Central memory CD8-positive, alpha-beta T cell (primary cell): ENCODE measurements at places on chromosomes 7 and 10.
A peak's percentile ranks its signal among the peaks of the same experiment; 100 is the strongest.

- H3K4me3 ChIP-seq = peak overlapping the region; percentile 94
- peaks cover 56% of the 10 kb centered on the region for H3K4me1 ChIP-seq
- no peaks in the 10 kb centered on the region for H3K27me3 ChIP-seq
- no peak for DNase-seq
- H3K36me3 ChIP-seq = peaks cover 47% of the 10 kb centered on the region
Measured at GRCh38 chr10:101814466-101815071, 3.7 kb downstream of the OGA start.

GRCh38 chr7:24609059-24609458 lies 35.8 kb downstream of the PALS2 start:
- no peaks in the 10 kb centered on the region for H3K27me3 ChIP-seq
- H3K27ac ChIP-seq = no peak overlapping the region
- peaks cover 20% of the 10 kb centered on the region for H3K4me1 ChIP-seq
- H3K4me3 ChIP-seq = no peak overlapping the region
- no peaks in the 10 kb centered on the region for H3K36me3 ChIP-seq

DNA sequence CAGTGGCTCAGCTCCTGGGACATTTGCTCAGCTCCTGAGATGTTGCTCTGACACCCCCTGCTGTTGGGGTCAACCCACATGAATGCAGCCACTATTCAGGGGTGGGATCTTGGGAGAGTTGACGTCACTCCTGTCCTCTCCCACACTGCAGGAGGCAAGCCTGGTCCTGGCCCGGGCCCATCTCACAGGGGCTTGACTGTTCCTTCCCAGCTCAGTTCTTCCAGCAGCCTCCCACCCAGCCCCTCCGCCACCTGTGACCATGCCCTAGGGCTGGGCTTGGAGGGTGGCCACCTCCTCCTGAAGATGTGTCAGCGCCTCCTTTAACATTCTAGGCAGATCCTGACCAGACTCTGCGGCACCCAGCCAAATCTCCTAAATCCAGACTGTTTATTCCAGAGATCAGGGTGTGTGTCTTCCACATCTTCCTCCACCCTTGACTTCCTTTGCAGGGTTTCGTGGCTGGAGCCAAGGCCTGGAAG lies 19.1 kb upstream of the OPALIN start:
- no peak overlapping the region for H3K27ac ChIP-seq
- peaks cover 16% of the 10 kb centered on the region for H3K4me1 ChIP-seq
- DNase-seq = no peak
- H3K36me3 ChIP-seq = no peaks in the 10 kb centered on the region

DNA sequence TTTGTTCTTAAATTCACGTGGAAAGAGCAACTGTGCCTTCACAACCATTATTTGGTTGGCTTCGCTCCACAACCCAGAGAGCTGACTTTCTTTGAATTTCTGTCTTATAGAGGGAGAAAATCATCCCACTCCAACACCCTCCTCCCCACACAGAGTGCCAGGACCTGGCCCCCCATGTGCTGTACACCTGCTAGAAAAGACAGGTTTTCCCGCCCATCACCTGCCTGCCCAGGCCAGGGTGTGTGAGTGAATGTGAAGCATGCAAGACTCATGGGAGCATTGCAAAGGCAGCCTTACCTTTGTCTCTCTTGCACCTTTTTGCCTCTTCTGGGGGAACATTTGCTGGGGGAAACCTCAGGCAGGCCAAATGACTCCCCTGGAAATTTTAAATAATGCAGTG lies 319.0 kb downstream of the TNS3 start:
- no peak overlapping the region for H3K4me3 ChIP-seq
- no peaks in the 10 kb centered on the region for H3K4me1 ChIP-seq
- DNase-seq = no peak

- no peak overlapping the region for H3K4me3 ChIP-seq
- H3K27me3 ChIP-seq = peaks cover 20% of the 10 kb centered on the region
- no peak for DNase-seq
- H3K36me3 ChIP-seq = peaks cover 4% of the 10 kb centered on the region
- H3K27ac ChIP-seq = no peak overlapping the region
- H3K4me1 ChIP-seq = peaks cover 6% of the 10 kb centered on the region
Measured at GRCh38 chr10:45433716-45434469, 59.9 kb downstream of the ALOX5 start.

- H3K4me3 ChIP-seq = no peak overlapping the region
- H3K36me3 ChIP-seq = peaks cover 39% of the 10 kb centered on the region
- H3K27me3 ChIP-seq = no peaks in the 10 kb centered on the region
- no peak overlapping the region for H3K27ac ChIP-seq
Measured at GRCh38 chr7:157228864-157229422, 90.2 kb downstream of the UBE3C start.

DNA sequence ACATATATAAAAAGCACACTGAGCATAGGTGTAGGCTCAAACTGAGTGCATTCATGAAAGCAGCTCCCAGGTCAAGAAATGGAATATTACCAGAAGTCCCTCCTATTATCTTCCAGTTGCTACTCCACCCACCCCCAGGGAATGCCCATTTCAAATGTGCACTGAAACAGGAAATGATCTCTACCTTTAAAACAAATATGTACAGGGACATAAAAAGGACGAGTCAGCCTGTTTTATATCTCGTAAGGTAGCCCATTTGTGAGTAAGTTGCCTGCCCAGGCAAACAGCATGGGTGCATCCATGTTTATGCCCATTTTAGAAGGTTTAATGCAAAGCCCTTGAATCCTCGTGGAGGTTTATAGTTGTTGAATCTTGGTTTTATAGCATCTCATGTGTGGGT lies 10.4 kb downstream of the FFAR4 start:
- no peaks in the 10 kb centered on the region for H3K4me1 ChIP-seq
- H3K27me3 ChIP-seq = peaks cover 43% of the 10 kb centered on the region
- no peak overlapping the region for H3K27ac ChIP-seq

GRCh38 chr7:155583636-155584035 lies 37.3 kb upstream of the CNPY1 start:
- no peak overlapping the region for H3K4me3 ChIP-seq
- H3K36me3 ChIP-seq = no peaks in the 10 kb centered on the region
- H3K4me1 ChIP-seq = no peaks in the 10 kb centered on the region
- H3K27ac ChIP-seq = no peak overlapping the region

GRCh38 chr10:93678805-93679587 lies 23.4 kb downstream of the FRA10AC1 start:
- no peaks in the 10 kb centered on the region for H3K4me1 ChIP-seq
- H3K36me3 ChIP-seq = peaks cover 29% of the 10 kb centered on the region
- DNase-seq = no peak

DNA sequence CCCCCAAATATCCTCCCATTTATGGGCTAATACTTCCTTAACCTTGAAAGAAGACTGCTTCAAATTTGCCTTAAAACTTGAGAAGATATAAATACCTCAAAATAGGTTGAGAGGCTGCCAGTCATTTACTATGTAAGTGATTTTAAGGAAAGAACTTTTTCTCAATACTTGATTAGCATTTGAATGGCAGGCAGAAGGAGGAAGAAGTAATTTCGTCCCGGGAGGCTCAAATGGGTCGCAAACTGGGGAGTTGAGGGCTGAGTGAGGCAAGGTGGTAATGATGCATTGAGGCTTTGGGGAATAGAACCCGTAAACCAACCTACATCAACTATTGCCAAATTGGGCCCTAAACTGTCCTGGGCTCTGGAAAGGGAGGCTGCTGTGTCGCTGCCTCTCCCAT lies 11.1 kb downstream of the CAMK1D start:
- peaks cover 32% of the 10 kb centered on the region for H3K4me1 ChIP-seq
- no peak overlapping the region for H3K4me3 ChIP-seq
- no peaks in the 10 kb centered on the region for H3K27me3 ChIP-seq
- peaks cover 11% of the 10 kb centered on the region for H3K36me3 ChIP-seq

- DNase-seq = no peak
- peaks cover 7% of the 10 kb centered on the region for H3K4me1 ChIP-seq
- H3K27me3 ChIP-seq = peaks cover 72% of the 10 kb centered on the region
- no peak overlapping the region for H3K27ac ChIP-seq
- no peaks in the 10 kb centered on the region for H3K36me3 ChIP-seq
Measured at GRCh38 chr7:73626814-73627213, 2.5 kb upstream of the MLXIPL start.

- H3K27me3 ChIP-seq = no peaks in the 10 kb centered on the region
- H3K4me1 ChIP-seq = no peaks in the 10 kb centered on the region
- H3K4me3 ChIP-seq = no peak overlapping the region
- peaks cover 4% of the 10 kb centered on the region for H3K36me3 ChIP-seq
Measured at GRCh38 chr10:103618575-103619423, 125.3 kb downstream of the NEURL1 start.

DNA sequence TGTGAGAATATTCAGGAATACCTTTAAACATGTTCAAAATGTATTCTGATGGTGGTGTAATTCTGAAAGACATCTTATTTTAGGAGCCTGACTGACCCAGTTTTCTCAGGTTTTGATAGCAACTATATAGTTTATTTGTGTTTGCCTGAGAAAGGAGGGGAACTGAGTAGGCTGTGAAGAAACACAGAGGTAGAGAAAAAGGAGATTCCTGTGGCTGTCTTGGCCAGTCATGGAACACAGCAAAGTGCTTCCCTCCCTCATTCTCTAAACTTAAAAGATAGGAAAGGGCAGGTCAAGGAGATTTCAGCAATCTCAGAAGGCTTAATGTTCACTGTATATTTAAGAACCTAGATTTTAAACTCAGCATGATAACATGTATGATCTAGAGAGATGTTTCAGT lies 43.5 kb downstream of the ZMYND11 start:
- no peaks in the 10 kb centered on the region for H3K27me3 ChIP-seq
- no peak overlapping the region for H3K27ac ChIP-seq
- peaks cover 10% of the 10 kb centered on the region for H3K36me3 ChIP-seq
- no peak for DNase-seq

GRCh38 chr7:124785994-124786393 lies 20.4 kb upstream of the GPR37 start:
- H3K4me3 ChIP-seq = no peak overlapping the region
- H3K36me3 ChIP-seq = no peaks in the 10 kb centered on the region
- no peak for DNase-seq
- peaks cover 15% of the 10 kb centered on the region for H3K27me3 ChIP-seq
- no peaks in the 10 kb centered on the region for H3K4me1 ChIP-seq
- H3K27ac ChIP-seq = no peak overlapping the region

GRCh38 chr7:73984481-73985205 lies 43.3 kb upstream of the ELN start:
- no peak overlapping the region for H3K4me3 ChIP-seq
- H3K36me3 ChIP-seq = no peaks in the 10 kb centered on the region
- no peak overlapping the region for H3K27ac ChIP-seq
- H3K27me3 ChIP-seq = peaks cover 37% of the 10 kb centered on the region

- no peaks in the 10 kb centered on the region for H3K4me1 ChIP-seq
- H3K4me3 ChIP-seq = no peak overlapping the region
- H3K36me3 ChIP-seq = peaks cover 1% of the 10 kb centered on the region
- no peak overlapping the region for H3K27ac ChIP-seq
- no peak for DNase-seq
Measured at GRCh38 chr7:79608005-79608404, 154.5 kb upstream of the MAGI2 start.

DNA sequence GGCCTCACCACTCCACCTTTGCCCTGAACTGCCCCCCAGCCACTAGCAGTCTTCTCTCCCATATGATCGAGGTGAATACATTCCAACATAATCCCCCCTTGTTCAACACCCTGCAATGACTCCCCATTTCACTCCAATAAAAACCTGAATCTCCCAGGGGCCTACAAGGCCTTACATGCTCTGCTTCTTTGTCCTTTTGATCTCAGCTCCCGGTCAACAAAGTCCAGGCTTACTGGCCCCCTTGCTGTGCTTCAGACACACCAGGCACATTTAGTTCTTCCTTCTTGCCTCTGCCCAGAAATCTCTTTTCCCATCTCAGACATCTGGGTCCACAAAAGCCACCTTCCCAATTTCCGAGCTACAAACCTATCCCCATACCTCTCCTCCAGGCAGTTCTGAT lies 14.0 kb downstream of the MET start:
- no peak overlapping the region for H3K27ac ChIP-seq
- no peaks in the 10 kb centered on the region for H3K4me1 ChIP-seq
- no peak overlapping the region for H3K4me3 ChIP-seq

DNA sequence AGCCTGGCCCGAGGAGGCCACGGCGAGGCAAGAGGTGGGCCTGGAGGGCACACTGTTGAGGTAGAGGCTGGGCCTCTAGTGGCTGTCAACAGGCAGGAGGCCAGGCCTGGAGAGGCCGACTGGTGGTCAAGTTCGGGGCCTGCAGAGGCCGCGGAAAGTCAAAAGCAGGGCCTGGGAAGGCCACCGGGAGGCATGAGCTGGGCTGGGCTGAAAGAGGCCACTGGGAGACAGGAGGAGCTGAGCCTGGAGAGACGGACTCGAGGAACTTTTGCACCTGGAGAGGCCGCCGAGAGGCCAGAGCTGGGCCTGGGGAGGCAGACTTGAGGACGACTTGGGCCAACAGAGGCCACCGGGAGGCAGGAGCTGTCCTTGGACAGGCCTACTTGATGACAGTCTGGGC lies 321.2 kb downstream of the ZNF479 start:
- no peak for DNase-seq

DNA sequence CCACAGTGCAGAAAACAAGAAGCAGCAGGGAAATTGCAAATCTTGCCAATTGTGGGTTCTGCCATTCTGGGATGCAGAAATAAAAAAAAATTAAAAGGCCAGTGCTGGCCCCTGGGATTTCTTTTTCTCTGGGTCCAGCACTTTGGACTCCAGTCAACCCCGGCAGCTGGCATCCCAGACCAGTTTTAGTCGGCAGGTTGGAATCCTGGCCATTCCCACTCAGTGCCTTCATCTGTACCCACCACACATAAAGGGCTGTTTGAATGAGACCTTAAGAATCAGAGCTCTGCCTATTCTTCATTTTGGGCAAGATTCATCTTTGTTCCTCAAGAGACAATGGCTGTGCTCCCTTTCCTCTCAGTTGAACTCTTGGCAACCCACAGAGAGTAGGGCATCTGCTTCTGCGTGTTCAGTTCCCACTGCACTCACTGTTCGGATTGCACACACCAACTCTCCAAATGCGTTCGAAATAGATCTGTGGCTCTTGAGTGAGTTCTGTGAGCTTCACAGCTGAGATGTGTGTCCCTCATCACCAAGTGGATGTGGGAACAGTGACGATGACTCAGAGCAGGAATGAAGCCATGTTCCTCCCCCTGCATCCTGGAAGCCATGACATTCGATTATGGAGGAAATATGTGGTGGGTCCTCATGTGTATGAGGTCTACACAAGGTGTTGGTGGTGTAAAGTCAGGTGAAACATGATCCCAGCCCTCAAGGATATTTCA lies 63.0 kb upstream of the EGFR start:
- H3K36me3 ChIP-seq = no peaks in the 10 kb centered on the region
- H3K4me1 ChIP-seq = no peaks in the 10 kb centered on the region

DNA sequence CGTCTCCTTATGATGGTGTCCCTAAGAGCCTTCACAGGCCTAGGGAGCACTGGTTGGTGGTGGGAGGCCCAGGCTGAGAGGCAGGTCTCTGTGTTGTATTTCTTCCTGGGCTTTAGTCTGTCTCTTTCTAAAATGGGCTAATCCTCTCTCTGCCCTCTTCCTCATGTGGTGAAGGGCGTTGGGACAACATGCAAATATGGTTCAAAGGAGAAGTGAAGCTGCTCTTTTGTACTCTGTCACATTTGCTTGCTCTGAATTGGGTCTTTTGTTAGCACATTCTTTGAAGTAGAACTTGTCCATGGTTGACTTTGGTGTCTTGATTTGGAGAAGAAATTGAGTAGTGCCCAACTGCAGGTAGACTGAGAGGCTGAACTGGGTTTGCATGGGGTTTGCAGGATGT lies 814 bp downstream of the HK1 start:
- H3K4me1 ChIP-seq = no peaks in the 10 kb centered on the region
- no peak overlapping the region for H3K4me3 ChIP-seq
- no peaks in the 10 kb centered on the region for H3K36me3 ChIP-seq
